ENCODE measurements at places on chromosomes 1 and 21.
A peak's percentile ranks its signal among the peaks of the same experiment; 100 is the strongest.

- no peak for DNase-seq
Observed at GRCh38 chr1:115753361-115753760, 15.2 kb downstream of the CASQ2 start.

GRCh38 chr1:40985875-40986274 is 6.4 kb downstream of the CTPS1 start:
- no peak for DNase-seq

DNA sequence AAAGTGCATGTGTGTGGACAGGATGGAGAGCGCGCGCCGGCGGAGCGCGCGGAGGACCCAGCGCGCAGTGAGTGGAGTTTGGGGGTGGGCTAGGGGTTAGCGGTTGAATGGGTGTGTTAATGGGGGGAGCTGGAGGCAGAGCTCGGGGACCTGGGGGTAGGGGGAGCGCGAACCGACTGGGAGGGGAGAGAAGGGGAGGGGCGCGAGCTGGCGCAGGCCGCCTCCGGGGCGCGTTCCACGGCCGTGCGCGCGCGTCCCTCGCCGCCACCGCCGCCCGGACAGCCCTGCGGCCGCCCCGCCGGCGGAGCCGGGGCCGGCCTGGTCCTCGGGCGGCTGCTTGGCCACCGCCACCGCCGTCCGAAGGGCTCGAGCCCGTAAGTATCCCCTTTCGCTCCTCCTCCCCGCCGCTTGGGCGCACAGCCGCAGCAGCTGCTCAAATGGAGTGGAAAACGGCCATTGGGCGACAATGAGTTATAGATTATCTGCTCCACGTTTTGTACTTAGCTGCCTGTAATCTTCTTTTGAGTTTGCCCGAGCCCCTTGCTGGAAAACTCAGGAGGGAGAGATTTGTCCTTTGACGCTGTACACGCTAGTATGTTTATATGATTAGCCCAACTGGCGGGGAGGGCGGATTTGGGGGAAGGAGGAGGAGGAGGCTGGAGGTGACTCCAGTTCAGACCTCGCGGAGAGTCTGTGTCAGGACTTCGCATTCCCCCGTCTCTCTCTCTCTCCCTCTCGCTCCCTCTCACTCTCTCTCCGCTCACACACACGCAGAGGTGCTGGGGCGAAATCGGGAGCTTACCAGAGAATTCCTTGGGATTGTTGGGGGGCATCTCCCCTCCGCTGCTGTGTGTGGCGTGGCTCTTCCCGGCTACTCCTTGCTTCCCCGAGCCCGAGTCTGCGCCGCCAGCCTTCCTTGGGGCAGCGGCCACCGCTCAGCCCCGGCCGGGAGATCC is at the start of gene ADGRL2:
TSS of gene ADGRL2 (plus strand) at position 240 of the 956 bp plus-strand sequence. CDS start 36,051 bp downstream, outside the sequence.
- peak; percentile 24 for DNase-seq

GRCh38 chr1:93729502-93729901 is 47.9 kb upstream of the BCAR3 start:
- no peak for DNase-seq

- DNase-seq: peak; percentile 44
Observed at GRCh38 chr1:7117399-7118281, 332.4 kb downstream of the CAMTA1 start.

GRCh38 chr1:198929961-198930599 is 291.2 kb downstream of the PTPRC start:
- DNase-seq: no peak

- no peak for DNase-seq
Observed at GRCh38 chr1:229205854-229206253, 65.1 kb upstream of the RAB4A start.

DNA sequence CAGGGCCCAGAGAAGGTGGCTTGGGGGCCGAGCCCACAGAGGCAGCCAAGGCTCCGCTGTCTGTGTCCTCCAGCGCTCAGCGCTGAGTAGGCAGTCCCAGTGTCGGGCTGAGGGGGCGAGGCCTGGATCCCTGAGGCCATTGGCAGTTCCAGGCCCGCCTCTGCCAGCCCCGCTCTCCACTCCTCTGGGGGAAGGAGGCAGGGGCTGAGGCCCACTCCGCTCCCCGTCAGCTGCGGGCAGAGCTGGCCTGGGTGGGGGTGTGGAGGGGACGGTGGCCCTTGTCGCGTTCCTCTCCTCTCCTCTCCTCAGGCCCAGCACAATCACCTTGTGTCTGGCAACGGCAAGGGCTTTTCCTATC is 132.8 kb downstream of the CASZ1 start:
- no peak for DNase-seq

DNA sequence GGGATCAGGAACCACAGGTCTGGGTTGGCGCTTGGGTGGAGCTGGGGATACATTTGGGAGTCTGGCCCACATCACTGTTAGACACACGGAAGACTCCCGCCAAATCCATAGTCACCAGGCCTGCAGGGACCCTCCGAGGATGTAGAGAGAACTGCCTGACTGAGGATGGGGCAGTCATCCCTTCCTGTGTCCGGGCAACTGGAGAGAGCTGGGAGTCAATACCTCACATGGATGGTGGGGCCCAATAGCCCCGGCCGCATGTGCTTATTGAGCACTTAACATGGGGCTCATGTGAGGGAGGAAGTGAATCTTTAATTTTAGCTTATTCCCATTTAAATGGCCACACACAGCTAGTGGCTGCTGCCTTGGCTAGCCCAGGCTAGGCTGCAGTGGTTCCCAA is 124.5 kb downstream of the TLR5 start:
- DNase-seq: no peak

- no peak for DNase-seq
Observed at GRCh38 chr1:91766883-91767282, 119.1 kb downstream of the TGFBR3 start.

GRCh38 chr1:12172042-12172851 is 5.5 kb downstream of the TNFRSF1B start:
- peak; percentile 18 for DNase-seq

DNA sequence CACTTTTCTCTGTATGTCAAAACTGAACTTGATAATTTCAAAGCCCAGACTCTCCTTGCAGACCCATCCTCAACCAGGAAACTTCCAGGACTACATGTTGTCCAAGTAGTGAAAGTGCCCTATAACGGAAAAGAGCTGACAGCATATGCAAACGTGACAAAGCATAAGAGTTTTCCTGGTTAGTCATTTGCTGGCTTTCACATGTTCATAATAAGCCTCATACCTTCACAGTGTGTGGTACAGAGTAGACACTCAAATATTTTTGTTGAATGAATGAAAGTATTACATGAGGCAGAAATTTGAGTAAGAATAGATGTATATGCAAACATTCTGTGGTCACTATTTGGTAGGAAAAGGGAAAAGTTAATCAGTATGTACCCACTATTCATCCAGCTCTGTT is 473.3 kb downstream of the MRPL39 start:
- DNase-seq: no peak

DNA sequence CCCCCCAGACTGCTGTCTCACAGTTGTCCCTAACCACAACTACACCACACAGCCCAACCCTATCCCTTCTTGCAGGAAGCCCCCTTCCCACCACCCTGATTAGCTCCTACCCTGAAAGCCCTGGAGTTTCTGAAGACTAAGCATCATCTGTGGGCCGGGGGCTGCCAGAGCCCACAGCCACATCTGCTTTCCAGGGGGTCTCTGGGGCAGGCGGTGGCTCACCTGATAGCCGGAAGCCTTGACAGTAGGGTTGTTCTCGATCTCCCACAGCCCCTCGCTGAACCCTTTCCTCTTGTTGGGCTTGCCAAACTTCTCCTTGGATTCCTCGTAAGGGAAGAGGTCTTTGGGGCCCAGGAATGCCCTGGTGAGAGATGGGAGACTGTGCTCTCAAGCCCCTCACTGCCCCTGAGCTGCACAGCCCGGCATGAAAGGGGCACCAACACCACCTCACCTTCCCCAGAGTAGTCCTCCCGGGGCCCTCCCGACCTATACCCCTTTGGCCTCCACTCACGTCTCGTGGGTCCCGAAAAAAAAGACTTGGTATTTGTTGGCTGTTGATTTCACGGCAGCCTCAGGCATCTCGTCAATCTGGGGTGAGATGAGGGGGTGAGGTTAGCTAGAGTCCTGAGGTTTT is 4.0 kb upstream of the MRPL24 start:
- no peak for DNase-seq

DNA sequence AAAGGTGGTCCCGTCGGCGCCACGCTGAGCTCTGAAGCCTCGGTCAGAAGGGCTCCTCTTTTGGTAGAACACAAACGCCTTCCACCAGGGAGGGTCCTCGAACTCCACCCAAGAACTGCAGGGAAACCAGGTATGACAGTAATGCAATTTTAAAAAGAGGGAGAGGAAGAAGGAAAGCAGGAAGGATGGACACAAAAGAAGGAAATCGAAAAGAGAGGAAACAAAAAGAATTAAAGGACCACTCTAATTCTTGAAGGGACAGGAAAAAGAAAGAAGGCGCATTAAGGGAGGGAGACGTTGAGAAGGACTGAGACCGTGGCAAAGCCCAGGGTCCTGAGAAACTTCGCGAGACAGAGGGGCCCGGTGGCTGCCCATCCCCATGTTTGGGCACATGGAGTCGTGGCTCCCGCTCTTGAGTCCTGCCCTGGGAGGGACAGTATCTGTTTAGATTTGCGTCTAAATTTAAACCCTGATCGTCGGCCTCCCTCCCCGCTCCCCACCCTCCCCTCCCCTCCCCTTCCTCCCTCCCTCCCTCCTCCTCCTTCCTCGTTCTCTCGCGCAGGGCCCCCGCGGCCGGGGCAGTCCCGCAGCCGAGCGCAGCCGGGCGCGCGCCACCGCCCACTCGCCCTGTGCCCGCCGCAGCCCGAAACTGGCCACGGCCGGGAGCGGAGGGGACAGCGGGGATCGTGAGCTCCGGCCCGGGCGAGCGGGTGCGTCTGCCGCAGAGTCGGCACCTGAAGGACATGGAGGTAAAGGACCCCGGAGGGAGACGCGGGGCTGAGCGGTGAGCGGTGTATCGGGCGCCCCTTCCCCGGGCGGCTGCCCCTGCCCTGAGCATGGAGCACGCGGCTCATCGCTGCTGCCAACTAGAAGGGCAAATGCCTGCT is at the start of gene RCSD1:
TSS of gene RCSD1 (plus strand) at position 552 of the 887 bp plus-strand sequence. CDS start at position 744, 192 bp downstream.
- DNase-seq: no peak

GRCh38 chr1:30726236-30726635 is 2.9 kb upstream of the MATN1 start:
- DNase-seq: no peak

DNA sequence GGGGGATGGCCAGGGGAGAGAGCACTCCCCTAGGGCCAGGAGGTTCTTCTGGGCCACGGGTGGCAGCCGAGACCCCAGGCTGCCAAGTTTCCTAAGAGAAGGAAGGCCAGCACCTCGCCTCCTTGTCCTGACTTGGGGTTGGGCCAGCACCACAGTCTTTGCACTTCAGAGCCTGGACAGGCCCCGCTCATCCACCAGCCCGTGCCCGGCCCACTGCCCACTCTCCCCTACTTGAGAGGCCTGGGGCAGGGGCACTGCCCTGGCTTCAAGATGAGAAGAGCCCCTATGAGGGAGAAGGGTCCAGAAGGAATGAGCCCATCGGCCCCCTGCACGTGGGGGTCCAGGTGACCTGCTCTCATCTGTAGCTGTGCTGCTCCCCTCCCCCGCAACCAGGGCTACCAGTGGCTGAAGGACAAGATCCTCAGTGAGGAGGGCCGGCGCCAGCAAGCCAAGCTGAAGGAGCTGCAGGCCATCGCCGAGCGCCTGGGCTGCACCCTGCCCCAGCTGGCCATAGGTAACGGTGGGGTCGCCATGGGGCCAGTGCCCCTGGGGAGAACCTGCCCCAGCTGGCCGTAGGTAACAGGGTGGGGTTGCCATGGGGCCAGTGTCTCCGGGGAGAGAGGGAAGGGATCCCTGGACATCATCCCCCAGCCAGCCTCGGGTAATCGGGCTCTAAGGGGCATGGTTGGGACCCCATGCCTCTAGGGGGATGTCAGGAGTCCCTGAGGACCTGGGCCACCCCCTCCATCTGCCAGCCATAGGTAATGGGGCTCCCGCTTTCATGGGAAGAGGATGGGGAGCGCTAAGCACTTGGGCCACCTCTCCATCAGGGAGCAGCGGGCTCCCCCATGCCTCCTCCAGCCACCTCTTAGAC is 50.8 kb downstream of the KCNAB2 start:
- DNase-seq: no peak

DNA sequence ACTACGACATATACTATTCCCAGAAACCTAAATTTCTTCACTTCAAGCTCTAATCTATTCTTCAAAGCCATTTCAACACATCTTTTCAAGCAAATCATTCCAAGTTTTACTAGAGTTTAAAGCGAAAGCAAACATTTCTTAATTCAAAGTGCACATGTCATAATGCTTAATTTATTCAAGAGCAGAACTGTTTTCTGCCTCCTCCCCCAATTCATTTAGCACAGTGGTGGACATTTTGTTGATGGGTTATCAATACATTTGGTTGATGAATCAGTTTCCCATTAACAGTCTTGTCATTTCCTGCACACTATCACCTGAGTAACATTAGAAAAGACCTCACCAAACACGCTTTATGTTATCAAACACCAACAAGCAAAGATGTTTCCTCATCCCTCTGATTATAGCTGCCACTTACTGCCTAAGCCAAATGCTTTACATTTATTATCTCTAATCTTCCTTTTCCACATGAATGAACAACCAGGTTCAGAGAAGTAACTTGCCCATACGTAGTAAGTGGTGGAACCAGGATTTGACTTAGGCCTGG is 2.0 kb downstream of the SRSF4 start:
- DNase-seq: no peak

DNA sequence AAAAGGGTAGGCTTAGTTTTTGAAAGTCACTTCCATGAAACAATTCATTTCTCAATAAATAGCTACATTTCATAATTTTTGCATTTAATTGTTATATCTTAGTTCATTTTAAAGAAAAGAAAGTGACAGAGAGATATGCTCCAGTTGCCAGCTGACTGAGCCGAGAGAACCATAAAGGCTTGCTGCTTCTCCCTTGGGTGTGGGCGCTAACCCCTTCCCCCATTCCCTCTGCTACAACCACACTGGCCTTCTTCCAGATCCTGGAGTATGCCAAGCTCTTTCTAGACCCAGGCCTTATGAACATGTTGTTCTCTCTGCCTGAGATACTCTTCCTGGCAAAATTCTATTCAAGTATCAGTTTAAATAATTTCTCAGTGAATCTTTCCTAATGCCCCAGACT is 12.3 kb downstream of the SORT1 start:
- no peak for DNase-seq

DNA sequence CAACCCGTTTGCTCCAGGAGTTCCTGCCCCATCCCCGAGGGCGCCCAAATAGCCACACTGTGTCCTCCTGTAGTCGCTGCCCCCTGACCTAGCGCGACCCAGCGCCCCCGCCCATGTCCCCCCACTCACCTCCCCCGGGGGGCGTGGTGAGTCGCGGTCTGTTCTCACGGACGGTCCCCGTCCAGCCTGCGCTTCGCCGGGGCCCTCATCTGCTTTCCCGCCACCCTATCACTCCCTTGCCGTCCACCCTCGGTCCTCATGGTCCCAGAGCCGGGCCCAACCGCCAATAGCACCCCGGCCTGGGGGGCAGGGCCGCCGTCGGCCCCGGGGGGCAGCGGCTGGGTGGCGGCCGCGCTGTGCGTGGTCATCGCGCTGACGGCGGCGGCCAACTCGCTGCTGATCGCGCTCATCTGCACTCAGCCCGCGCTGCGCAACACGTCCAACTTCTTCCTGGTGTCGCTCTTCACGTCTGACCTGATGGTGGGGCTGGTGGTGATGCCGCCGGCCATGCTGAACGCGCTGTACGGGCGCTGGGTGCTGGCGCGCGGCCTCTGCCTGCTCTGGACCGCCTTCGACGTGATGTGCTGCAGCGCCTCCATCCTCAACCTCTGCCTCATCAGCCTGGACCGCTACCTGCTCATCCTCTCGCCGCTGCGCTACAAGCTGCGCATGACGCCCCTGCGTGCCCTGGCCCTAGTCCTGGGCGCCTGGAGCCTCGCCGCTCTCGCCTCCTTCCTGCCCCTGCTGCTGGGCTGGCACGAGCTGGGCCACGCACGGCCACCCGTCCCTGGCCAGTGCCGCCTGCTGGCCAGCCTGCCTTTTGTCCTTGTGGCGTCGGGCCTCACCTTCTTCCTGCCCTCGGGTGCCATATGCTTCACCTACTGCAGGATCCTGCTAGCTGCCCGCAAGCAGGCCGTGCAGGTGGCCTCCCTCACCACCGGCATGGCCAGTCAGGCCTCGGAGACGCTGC is 1.1 kb downstream of the HTR6 start:
- DNase-seq: no peak
